ENCODE measurements at places on chromosomes 11 and 22. TPM values are rescaled to one million over a fixed set of nuclear protein-coding genes. Genes with fewer than 3 reads are reported as not detected.
A peak's percentile ranks its signal among the peaks of the same experiment; 100 is the strongest.

- no peaks in the 10 kb centered on the region for H3K36me3 ChIP-seq
- no peak overlapping the region for H3K4me3 ChIP-seq
- no peak for DNase-seq
- no peaks in the 10 kb centered on the region for H3K4me1 ChIP-seq
These were observed 196.4 kb downstream of the DBX1 start for GRCh38 chr11:19963697-19964387.

DNA sequence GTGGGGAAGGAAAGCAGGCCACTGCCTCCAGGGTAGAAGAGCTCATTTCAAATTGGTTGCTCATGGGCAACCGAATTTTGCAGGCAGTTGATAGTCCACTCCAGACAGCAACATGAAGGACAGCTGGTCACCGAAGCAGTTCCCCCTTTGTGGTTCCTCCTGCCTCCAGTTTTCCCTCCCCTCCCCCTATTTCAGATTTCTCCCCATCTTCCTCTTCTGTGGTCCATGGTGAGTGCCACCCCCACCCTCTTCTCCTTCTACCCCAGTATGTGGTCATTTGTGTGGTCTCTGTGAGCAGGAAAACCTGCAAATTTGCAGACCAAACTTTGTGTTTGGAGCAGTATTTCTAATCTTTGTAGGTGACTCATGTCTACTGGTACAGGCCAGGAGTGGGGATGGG lies 38.2 kb upstream of the PAK1 start:
- no peaks in the 10 kb centered on the region for H3K36me3 ChIP-seq
- H3K4me1 ChIP-seq, result no peaks in the 10 kb centered on the region
- DNase-seq, result no peak
- no peak overlapping the region for H3K4me3 ChIP-seq

- no peak overlapping the region for H3K27ac ChIP-seq
- no peaks in the 10 kb centered on the region for H3K27me3 ChIP-seq
- DNase-seq, result no peak
- no peaks in the 10 kb centered on the region for H3K36me3 ChIP-seq
- no peak overlapping the region for H3K4me3 ChIP-seq
These were observed 16.8 kb downstream of the PTPN5 start for GRCh38 chr11:18774801-18775200.

Gene UBASH3B
- polyA plus RNA-seq, result 11.2 TPM

GRCh38 chr11:75639762-75640181 lies 29.1 kb downstream of the MAP6 start:
- H3K36me3 ChIP-seq, result no peaks in the 10 kb centered on the region
- no peaks in the 10 kb centered on the region for H3K4me1 ChIP-seq
- H3K27me3 ChIP-seq, result peaks cover 4% of the 10 kb centered on the region
- DNase-seq, result peak; percentile 6
- no peak overlapping the region for H3K4me3 ChIP-seq

DNA sequence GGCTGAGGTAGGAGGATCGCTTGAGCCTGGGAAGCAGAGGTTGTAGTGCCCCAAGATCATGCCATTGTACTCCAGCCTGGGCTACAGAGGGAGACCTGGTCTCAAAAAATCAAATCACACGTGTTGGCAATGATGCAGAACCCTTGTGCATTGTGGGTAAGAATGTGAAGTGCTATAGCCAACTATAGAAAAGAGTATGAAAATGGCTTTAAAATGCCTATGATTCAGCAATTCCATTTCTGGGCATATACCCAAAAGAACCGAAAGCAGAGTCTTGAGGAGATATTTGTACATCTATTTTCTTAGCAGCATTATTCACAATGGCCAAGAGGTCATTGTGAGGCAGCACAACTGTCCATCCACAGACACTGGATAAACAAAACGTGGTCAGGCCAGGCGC lies 2.6 kb upstream of the FADS3 start:
- no peak overlapping the region for H3K27ac ChIP-seq
- peaks cover 8% of the 10 kb centered on the region for H3K4me1 ChIP-seq
- DNase-seq, result no peak
- H3K4me3 ChIP-seq, result no peak overlapping the region
- H3K36me3 ChIP-seq, result no peaks in the 10 kb centered on the region
- peaks cover 46% of the 10 kb centered on the region for H3K27me3 ChIP-seq

- no peak overlapping the region for H3K4me3 ChIP-seq
- H3K4me1 ChIP-seq, result no peaks in the 10 kb centered on the region
- H3K36me3 ChIP-seq, result no peaks in the 10 kb centered on the region
These were observed 25.4 kb upstream of the MUC5B start for GRCh38 chr11:1197431-1197885.

GRCh38 chr11:68942751-68943271 lies 38.0 kb downstream of the MRGPRD start:
- no peaks in the 10 kb centered on the region for H3K4me1 ChIP-seq
- no peaks in the 10 kb centered on the region for H3K27me3 ChIP-seq
- no peak overlapping the region for H3K4me3 ChIP-seq
- H3K36me3 ChIP-seq, result peaks cover 34% of the 10 kb centered on the region
- no peak for DNase-seq

Gene CHRNA10
- 2.7 TPM for polyA plus RNA-seq

- H3K27me3 ChIP-seq, result no peaks in the 10 kb centered on the region
- no peak for DNase-seq
- H3K4me3 ChIP-seq, result no peak overlapping the region
- H3K36me3 ChIP-seq, result peaks cover 72% of the 10 kb centered on the region
- H3K4me1 ChIP-seq, result peaks cover 23% of the 10 kb centered on the region
- H3K27ac ChIP-seq, result no peak overlapping the region
These were observed 78.9 kb downstream of the FLI1 start for GRCh38 chr11:128772814-128773213.

GRCh38 chr11:16082095-16083055 lies 274.0 kb downstream of the SOX6 start:
- no peak for DNase-seq
- no peak overlapping the region for H3K27ac ChIP-seq
- H3K27me3 ChIP-seq, result no peaks in the 10 kb centered on the region
- H3K4me1 ChIP-seq, result no peaks in the 10 kb centered on the region

GRCh38 chr11:41449483-41450050 lies 9.9 kb downstream of the LRRC4C start:
- no peaks in the 10 kb centered on the region for H3K36me3 ChIP-seq
- H3K27ac ChIP-seq, result no peak overlapping the region
- no peaks in the 10 kb centered on the region for H3K27me3 ChIP-seq
- DNase-seq, result no peak
- no peaks in the 10 kb centered on the region for H3K4me1 ChIP-seq

DNA sequence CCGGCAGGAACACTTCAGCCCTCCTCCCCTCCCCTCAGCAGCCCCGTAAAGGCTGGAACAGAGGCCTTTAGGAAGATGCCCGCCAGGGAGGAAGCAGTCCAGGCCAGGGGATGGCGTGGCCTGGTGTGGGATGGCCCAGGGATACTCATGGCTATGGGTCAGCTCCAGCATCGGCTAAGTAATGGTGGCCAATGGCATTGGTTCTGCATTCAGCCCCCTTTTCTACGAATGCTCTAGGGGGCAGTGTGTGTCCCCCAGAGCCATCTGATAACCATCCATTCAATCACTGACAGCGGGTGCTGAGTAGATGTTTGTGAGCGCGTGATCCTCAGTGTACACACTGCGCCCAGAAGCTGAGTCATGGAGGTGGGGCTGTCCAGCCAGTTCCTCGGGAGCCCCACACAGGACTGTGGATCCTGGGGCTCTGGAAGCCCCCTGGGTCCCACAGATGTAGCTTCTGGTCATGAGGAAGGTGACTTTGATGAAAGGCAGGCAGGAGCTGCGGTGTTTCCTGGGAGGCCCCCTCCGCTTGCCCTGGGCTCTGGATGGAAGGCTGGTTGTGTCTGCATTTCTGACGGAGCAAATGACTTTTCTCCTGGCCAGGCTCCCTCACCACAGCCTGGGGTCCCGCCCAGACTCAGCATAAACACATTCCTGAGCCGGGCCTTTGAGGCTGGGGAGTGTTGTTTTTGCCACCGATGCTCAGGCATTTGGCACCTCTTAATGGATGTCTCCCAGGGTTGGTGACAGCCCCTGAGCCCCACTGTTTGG lies 46.5 kb downstream of the FBLN1 start:
- peaks cover 6% of the 10 kb centered on the region for H3K4me1 ChIP-seq
- no peaks in the 10 kb centered on the region for H3K36me3 ChIP-seq
- H3K27ac ChIP-seq, result no peak overlapping the region
- no peaks in the 10 kb centered on the region for H3K27me3 ChIP-seq

DNA sequence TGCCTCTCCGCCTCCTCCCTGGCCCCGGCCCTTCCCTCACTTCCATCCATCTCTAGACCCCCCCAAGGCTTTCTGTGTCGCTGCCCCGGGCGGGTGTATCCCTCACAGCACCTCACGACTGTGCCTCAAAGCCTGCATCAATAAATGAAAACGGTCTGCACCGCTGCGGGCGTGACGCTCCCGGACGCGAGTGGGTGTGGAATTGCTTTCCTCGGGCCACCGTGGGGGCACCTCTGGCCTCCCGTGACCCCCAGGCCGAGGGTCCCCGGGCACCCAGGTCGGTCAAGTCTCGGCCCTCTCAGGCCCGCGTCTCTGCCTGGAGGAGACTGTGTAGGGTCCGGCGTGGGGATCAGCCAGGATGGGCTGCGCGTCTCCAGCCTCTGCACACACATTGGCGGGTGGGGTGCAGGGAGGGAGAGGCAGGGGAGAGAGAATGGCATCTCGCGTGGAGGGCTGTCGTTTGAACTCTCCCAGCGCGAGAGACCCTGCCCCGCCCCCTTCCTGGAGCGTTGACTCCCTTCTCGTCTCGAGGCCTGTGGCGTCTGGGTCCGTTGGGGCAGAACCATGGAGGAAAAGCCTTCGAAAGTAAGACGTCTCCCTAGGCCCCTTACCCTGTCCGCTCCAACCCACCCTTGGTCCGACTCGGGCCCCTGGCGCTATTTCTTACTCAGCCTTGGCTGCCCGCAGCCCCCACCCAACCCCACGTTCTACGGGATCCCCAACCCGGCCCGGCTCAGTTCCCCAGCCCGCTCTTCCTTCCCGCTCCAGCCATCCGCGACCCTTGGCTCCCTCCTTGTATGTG lies at the start of gene CATSPERZ:
CATSPERZ (plus strand) TSS at position 512 of the 802 bp plus-strand sequence; CDS start at position 565, 53 bp downstream.
- no peak for DNase-seq
- H3K27me3 ChIP-seq, result peaks cover 70% of the 10 kb centered on the region
- H3K4me3 ChIP-seq, result peak within 1 kb of the TSS; percentile 14
- H3K4me1 ChIP-seq, result peaks cover 34% of the 10 kb centered on the region
- no peak within 1 kb of the TSS for H3K27ac ChIP-seq
- no peaks in the 10 kb centered on the region for H3K36me3 ChIP-seq

Gene RIMBP3C
- 0.34 TPM for polyA plus RNA-seq

- H3K4me1 ChIP-seq, result no peaks in the 10 kb centered on the region
- no peak for DNase-seq
- H3K27me3 ChIP-seq, result no peaks in the 10 kb centered on the region
- H3K27ac ChIP-seq, result no peak overlapping the region
These were observed 348.2 kb downstream of the GUCY1A2 start for GRCh38 chr11:106670069-106670468.

- DNase-seq, result no peak
- no peak overlapping the region for H3K4me3 ChIP-seq
- no peaks in the 10 kb centered on the region for H3K36me3 ChIP-seq
- H3K27ac ChIP-seq, result no peak overlapping the region
- no peaks in the 10 kb centered on the region for H3K27me3 ChIP-seq
- H3K4me1 ChIP-seq, result no peaks in the 10 kb centered on the region
These were observed 64.4 kb downstream of the PRDM11 start for GRCh38 chr11:45210846-45211245.

DNA sequence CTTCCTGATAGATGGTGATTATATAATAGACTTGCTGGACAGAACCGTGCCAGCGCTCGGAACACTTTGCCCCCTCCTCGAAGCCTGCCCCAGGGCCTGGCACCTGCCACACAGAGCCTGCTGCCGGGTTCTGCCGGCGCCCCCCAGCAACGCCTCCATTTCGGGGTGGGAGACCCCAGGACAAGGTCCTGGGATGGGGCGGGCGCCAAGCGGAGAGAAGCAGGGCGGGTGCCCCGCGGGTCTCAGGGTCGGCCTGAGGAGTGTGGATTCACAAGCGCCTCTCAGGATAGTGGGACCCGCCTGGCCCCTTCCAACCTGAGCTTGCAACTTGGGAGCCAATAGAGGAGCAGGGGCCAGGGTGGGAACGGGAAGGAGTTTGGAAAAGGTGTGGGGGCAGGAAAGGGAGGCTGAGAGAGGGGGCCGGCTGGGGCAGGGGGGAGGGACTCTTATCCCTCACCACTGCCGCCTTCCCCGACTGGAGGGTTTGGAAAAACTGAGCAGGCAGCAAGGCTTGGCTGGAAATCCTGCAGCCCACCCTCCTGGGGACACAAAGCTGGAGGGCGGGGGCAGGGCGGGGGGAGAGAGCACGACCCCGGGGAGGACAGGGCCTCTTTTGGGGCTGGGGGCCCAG lies 3.3 kb upstream of the BCL9L start:
- no peaks in the 10 kb centered on the region for H3K36me3 ChIP-seq

Gene C22orf42
- polyA plus RNA-seq, result 0.59 TPM

DNA sequence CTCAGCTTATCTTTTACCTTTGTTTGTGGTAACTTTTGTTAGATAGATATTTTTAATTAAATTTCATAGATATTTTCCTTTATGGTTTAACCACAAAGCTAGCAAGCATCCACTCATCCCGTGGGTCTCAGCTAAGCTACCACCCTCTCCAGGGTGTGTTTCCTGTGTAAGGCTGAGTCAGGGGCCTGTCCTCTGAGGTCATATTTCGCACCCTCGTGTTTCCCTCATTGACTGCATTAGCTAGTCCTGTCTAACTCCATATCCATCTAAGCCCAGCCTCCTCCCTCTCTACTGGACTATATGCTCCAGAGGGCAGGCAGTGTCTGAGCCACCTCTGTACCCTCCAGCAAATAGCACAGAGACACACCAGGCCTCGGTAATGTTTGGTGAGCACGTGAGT lies 16.7 kb downstream of the XRRA1 start:
- no peak for DNase-seq
- no peak overlapping the region for H3K27ac ChIP-seq
- no peaks in the 10 kb centered on the region for H3K4me1 ChIP-seq
- H3K27me3 ChIP-seq, result no peaks in the 10 kb centered on the region

- H3K4me3 ChIP-seq, result no peak overlapping the region
- H3K4me1 ChIP-seq, result no peaks in the 10 kb centered on the region
- DNase-seq, result no peak
These were observed 1069.6 kb downstream of the BRD1 start for GRCh38 chr22:48757985-48758561.

DNA sequence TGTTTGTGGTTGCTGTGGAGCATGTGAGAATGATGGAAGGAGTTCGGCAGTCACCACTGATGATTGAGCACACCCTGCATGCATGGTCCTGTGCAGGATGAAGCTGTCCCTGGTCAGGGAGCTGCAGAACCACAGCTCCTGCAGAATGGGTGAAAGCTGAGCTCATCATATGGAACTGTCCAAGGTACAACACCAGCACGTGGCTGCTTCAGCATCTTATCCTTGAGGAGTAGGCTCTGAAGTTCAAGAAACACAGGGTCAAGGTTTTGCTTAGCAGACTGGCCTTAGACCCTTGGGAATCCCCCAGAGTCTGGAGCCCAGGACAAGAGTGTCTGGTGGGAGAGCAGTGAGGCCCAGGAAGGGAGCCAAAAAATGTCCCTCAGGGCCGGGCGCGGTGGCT lies 182.4 kb upstream of the LARGE1 start:
- no peaks in the 10 kb centered on the region for H3K36me3 ChIP-seq
- H3K4me3 ChIP-seq, result no peak overlapping the region
- no peak overlapping the region for H3K27ac ChIP-seq
- H3K27me3 ChIP-seq, result no peaks in the 10 kb centered on the region
- DNase-seq, result no peak

GRCh38 chr11:13954591-13954990 lies 7.9 kb upstream of the SPON1 start:
- DNase-seq, result no peak
- no peak overlapping the region for H3K27ac ChIP-seq
- H3K4me1 ChIP-seq, result no peaks in the 10 kb centered on the region
- no peak overlapping the region for H3K4me3 ChIP-seq
- no peaks in the 10 kb centered on the region for H3K27me3 ChIP-seq

Gene SCGB2A2
- 38.8 TPM for polyA plus RNA-seq

Gene DNAJB7
- polyA plus RNA-seq, result not detected
